ENCODE measurements at places on chromosomes 4 and X.

DNA sequence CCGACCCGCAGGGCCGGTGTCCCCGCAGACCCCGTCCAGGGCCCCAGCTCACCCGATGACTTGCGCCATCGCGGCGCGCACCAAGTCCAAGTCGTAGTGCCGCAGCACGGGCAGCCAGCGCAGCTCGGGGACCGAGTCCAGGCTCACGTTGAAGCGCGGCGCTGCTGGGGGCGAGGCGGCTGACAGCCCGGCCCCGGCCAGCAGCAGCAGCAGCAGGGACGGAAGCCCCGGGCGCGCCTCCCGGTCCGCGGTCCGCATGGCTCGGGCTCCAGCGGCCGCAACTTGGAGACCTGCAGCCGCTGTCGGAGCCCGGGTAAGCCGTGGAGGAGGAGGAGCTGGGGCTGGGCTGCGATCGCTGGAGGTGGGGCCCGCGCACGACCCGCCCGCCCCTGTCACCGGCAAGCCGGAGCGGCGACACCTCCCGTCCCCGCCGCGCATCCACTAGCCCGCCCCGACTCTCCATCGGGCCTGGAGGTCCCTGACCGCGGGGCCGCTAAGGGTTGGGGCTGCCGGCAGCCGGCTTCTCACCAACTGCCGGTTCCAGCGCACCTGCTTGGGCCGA is at the start of gene NAAA:
NAAA (minus strand) TSS at position 322 of the 562 bp plus-strand sequence; CDS start at position 258, 64 bp downstream.
- peak; percentile 36 for DNase-seq

- DNase-seq, result no peak
These were observed 25.9 kb downstream of the TNIP3 start for GRCh38 chr4:121138039-121138825.

- DNase-seq, result no peak
These were observed 79.8 kb upstream of the ADGRA3 start for GRCh38 chr4:22595684-22596083.

- DNase-seq, result no peak
These were observed 136.4 kb downstream of the MAPK10 start for GRCh38 chr4:86223472-86223871.

- DNase-seq, result no peak
These were observed 309.6 kb upstream of the DDX53 start for GRCh38 chrX:22690116-22690515.

DNA sequence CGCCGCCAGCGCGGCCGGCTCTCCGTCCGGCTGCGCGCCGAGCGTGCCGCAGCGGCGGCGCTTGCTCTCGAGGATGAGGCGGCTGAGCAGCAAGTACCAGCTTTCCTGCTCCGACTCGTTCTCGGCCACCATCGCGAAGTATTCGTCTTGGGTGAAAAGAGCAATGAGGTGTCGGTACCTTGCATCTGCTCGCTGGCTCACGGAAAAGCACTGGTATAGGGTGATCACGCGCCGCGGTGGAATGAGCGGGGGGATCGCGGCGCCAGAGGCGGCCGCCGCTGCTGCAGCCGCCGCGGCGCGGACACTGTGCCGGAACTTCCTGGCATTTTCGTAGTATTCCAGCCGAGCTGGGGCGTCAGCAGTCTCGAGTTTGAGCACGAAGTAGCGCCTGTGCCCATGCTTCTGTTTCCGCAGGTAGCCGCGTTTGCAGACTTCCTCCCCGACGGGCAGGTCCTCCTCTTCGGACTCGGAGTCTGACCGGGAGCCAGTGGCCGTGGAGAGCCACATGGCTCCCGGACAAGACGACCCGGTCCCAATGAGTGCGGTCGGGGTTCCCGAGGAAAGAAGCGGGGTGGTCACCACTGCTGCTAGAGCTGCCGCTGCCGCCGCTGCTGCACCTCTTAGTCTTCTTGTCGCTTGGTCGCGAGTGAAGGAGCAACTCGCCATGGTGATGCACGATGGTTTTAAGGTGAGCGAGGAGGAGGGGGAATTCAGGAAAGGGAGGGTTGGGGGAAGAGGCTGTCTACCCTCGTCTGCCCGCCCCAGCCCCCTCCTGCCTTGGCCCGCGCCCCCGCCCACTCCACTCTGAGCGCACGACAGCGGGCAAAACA is 469 bp downstream of the IRS4 start:
- DNase-seq, result no peak

DNA sequence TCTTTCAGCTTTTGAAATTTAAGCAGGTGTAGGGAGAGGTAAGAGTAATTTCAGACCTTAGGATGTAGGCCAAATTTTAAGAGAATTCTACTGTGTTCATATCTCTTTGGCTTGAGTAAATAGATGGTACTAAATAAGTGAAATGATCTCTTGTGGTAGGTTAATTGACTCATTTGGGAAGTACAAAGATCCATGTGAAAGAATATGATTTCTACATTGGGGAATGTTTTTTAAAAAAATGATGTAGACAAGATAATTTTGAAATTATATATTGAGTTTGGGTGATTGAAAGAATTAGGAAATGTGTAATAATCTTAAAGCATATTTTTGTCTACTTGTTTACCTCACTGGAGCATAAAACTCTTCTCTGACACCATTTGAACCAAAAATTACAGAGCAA is 35.6 kb downstream of the RAPGEF2 start:
- no peak for DNase-seq

GRCh38 chr4:53123819-53124218 is 242.0 kb downstream of the SCFD2 start:
- no peak for DNase-seq

- no peak for DNase-seq
These were observed 168.7 kb upstream of the GALNTL6 start for GRCh38 chr4:171644430-171645057.

DNA sequence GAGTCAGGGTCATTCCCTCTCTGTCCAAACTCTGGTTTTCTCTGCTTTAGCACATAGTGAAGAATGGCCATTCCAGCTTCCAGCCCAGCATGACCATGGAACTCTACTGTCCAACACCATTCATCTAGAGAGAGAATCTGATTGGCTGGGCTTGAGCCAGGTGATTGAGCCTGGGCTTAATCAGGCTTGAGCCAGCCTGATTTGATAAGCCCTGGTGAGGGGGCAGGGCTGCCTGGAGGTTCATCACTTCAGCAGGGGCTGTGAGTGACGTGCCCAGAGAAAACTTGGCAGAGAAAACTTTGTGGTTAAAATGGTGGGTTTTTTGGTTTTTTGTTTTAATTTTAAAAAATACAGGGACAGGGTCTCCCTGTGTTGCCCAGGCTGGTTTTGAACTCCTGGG is 62.5 kb downstream of the KIAA0232 start:
- no peak for DNase-seq

- DNase-seq, result no peak
These were observed 209.5 kb upstream of the S100G start for GRCh38 chrX:16440446-16440845.

GRCh38 chrX:9430346-9430921 is 34.4 kb upstream of the TBL1X start:
- DNase-seq, result no peak

GRCh38 chrX:27903960-27904359 is 77.3 kb downstream of the DCAF8L1 start:
- no peak for DNase-seq

GRCh38 chr4:34035225-34035624 is 2209.1 kb downstream of the ARAP2 start:
- no peak for DNase-seq

DNA sequence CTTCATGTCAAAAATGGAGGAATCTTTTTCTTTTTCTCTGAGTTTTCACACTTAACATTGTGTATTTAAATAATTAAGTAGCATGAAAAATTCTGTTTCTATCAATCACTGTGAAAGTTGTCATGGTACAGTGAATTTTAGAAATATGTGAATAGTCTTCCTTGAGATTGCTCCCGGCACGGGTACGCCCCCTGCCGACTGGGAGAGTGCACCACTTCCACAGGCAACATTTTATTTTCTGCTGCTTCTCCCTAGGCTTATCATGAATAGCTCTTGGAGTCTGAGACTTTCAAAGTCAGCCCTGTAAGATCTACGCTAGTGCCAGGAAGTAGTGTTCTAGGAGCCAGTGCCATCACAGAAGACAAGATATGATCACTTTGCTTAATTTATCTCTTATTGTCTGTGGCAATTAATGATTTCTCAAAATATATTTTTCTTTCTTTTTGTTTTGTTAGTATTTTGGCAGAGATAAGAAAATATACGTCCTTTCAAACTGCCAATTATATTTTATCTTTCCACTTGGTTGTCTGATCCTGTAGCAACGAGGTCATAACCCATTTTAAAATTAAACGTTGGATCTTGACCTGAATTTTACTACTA is 763.8 kb upstream of the AADAT start:
- DNase-seq, result no peak

- DNase-seq, result no peak
These were observed 94.3 kb downstream of the CT47B1 start for GRCh38 chrX:120781403-120781802.

DNA sequence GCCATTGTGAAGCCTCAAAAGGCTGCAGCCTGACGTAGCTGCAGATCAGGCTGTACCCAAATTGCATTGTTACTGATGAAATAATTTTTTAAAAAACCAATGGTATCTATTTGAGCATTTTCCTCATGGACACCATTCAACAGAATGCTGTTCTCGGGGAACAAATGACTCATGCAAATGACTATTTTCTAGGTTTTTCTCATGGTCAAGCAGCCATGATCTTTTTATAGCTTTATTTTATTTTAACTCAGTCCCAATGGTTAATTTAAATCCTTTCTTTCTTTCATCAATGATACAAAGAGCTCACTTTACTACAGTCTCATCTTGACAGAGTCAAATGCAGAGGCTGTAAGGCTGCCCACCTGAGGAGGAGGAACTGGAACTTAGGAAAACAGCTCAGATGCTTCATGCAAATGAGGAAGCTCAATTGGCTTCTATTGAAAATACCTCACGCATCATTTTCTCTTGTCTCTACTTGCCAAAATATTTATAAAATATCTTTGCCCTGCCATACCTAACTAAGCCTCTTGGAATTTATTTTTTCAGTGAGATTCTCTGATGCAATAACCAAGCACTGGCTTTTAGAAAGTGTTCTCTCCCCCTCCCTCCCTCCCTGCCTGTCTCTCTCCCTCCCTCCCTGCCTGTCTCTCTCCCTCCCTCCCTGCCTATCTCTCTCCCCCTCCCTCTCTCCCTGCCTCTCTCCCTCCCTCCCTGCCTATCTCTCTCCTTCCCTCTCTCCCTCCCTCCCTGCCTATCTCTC is 81.0 kb downstream of the SORBS2 start:
- no peak for DNase-seq

GRCh38 chrX:69876221-69876620 is 173.5 kb downstream of the AWAT2 start:
- DNase-seq, result no peak

DNA sequence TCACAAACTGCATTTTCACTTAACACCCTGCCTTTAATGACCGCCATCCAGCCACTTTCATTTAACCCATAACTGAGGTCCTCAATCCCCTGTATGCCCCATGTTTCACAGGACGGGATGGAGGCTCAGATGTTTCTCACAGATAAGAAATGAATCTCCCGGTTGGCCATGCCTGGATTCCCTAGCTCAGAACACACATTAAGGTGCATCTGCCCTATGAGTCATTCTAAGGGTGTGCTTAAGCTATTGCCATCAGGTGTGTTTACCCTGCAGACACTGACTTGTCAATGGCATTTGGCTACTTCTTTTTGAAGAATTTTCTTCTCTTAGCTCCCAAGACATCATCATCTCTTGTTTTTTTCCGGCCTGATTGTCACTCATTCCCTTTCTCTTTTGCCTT is 222.6 kb upstream of the SMIM31 start:
- no peak for DNase-seq

GRCh38 chr4:42953321-42953720 is 60.8 kb downstream of the GRXCR1 start:
- no peak for DNase-seq

- no peak for DNase-seq
These were observed at the start of gene CT83 for GRCh38 chrX:116462822-116463221. Gene CT83 (minus strand): TSS chrX:116462976. CDS start chrX:116462856, 120 bp downstream.

DNA sequence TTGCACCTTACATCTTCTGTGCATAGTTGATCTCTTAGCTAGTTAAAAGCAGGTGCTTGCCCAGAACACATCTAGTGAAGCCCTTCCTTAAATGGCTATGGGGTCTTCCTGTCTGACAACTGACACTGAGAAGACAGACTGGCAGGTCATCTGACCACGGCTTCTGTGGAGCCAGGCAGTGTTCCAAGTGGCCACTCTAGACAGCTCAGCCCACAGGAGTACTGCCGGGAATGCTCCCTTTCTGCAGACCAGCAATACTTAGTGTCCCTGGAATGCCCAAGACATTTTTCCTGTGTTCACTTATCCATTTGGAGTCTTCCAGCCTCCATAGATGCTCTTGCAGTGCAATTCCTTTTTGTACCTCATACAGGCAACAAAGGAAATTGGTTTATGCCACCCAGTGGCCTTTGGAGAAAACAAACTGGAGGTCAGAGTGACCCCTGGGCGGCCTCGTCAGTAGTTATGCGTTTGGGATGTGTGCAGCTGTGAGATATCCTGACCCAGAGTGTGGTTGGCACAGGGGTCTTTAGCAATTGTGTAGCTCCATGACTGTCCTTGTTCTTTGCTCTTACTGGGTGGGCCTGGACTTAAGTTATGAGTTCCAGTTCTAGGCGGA is 335.5 kb downstream of the ARHGAP10 start:
- DNase-seq, result no peak

DNA sequence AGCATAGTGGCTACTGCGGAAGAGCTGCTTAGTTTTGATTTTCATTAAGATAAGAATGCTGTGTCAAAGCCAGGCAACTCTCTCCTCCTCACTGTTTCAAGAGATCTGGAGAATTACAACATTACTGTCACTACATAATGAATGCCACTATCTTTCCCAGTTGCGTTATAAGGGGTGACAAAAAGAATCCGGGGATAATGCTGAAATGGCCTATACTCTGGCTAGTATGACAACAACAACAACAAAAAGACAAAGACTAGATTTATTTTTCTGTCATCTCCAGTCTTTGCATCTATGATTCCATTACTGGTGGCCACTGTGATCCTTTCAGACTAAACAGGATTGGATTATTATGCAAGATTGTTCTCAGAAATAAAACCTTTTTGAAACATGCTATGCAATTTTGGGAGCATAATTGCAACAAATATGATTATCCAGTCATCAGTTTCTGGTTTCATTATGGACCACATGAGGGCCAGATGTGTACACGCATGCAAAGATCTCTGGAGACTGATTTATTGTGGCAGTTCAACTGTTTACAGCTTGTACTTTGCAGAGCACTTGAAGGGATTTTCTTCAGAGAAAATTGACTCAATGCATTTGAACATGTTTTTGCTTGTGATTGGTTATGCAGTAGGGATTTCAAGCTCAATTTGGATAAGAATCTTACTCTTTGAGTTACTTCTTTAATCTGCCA is 31.1 kb upstream of the SPANXB1 start:
- DNase-seq, result no peak

GRCh38 chrX:102154218-102154860 is 1.4 kb downstream of the BEX5 start:
- peak; percentile 6 for DNase-seq

GRCh38 chr4:1927675-1928074 is 56.5 kb downstream of the NSD2 start:
- DNase-seq, result no peak

DNA sequence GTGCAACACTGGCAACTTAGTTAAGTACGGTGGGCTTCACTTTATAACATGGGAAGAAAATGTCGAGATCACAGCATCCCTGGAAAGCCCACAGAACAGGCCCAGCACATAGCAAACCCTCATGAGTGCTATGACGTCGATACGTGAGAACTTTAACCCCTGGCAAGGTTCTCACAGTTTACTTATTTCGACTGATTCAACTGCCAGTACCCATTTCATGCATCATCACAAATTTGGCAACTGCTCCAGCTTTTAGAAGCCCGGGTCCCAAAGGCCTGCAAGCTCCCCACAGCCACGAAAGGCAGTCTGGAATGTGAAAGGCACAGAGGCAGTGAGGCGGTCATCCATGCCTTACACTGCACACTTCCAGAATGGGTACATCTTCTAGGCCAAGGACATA is 41.2 kb downstream of the RELL1 start:
- DNase-seq, result no peak

Data from NCI-H1092 (cell line).